Activated effector memory CD4-positive, alpha-beta T cell treated with Interleukin-2 at 50 U/mL for 16 hours (primary cell): ENCODE measurements at places on chromosomes 2 and 18.

DNA sequence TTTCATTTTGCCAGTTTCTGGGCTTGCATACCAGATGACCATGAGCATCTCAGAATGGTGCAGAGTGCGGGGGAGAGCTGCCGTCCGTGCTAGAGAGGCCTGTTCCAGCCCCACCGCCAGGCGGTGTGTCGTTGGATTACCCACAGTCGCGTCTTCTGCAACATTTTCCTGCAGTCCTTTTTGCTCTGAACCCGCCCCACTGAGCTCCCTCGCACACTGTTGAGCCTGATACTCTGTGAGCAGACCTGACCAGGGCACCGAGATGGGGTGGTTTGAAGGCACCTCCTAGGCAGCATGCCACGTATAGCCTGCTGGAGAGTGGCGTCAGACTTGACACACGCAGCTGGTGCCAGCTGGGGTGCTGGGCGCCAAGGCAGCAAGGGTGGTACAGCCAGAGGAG lies 18.1 kb downstream of the PPP1R7 start:
- DNase-seq = no peak

DNA sequence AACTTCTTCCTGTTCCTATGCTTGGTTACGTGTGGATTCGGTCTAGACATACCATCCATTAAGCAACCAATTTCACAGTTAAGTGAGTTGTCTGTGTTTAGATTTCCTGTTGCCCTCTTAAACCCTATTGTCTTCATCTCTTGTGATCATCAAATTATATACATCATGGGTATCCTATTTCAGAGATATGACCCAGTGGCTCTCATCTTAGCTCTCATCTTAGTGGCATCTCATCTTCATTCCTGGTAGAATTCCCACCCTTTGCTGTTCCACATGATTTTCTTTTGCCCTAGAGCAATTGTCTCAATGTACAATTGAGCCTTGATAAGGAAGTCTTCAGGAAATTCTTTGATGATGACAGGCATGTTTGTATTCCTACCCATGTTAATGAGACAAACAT lies 29.4 kb upstream of the FN1 start:
- no peak for DNase-seq

DNA sequence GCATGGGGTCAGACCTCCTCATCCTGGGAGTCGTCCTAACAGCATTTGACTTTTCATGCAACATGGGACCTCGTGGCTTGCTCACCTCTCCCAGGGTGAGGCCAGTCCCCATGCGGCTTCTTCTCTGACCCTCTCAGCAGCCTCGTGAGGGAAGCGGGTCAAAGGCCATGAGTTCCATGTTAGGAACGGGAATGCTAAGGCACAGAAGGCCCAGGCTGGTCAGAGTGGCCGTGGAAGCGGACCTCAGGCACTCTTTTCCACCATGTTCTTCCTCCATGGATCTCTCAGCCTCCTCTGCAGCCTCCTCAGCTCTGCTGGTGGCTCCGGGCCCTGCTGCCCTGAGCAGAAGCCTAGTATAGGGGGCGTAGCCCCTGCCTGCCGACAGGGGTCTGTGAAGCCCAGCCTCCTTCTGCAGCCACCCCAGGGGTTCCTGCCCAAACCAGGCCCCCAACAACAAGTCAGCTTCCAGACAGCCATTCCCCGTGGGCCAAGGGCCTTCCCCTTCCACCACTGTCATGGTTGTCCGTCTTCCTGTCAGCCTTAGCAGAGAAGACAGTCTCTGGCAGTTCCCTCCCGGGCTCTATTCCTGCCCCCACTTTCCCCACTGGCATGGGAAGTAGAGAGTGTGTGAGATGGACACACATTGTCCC lies 60.0 kb upstream of the OTOF start:
- no peak for DNase-seq

DNA sequence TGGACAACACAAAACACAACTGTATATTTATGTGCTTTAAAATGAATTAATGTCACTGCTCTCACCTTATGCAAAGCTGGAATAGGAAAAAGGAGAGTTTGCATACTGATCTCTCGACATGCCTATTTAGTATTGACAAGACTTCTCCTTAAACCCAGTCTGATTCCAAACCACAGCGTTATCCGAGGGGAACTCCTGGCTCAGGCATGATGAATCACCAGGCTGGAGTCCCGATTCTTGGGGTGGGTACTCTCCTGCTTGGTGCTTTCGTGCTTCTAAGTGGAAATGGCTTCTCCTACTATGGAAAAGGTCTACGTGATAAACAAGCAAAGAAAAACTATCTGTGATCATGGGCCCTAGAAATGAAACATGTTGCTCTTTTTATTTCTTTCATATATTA lies 88.9 kb upstream of the SLC35G4 start:
- DNase-seq = no peak

DNA sequence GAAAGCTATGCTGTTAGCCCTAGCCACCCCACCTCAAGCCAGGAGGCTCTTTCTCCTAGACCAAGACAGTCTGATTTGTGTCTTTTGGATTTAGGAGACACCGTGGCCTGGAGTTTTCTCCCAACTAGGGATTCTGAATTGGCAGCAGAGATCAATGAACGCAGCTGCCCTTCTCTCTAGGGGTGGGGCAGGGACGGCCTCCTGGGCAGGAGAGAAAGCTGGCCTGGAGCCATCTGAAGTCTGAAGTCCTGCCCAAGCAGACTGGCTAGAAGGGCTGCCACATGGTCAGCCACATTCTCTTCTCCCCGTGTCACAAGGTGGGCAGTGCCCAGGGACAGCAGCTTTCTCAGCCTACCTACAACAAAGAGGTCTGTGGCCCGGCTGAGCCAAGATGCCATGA lies 45.1 kb downstream of the PIEZO2 start:
- DNase-seq = no peak

- DNase-seq = no peak
Observed at GRCh38 chr18:9827793-9828505, 57.8 kb upstream of the TXNDC2 start.

- DNase-seq = no peak
Observed at GRCh38 chr2:19745318-19746136, 156.3 kb downstream of the TTC32 start.

- DNase-seq = no peak
Observed at GRCh38 chr2:61218817-61219170, 56.8 kb downstream of the C2orf74 start.

DNA sequence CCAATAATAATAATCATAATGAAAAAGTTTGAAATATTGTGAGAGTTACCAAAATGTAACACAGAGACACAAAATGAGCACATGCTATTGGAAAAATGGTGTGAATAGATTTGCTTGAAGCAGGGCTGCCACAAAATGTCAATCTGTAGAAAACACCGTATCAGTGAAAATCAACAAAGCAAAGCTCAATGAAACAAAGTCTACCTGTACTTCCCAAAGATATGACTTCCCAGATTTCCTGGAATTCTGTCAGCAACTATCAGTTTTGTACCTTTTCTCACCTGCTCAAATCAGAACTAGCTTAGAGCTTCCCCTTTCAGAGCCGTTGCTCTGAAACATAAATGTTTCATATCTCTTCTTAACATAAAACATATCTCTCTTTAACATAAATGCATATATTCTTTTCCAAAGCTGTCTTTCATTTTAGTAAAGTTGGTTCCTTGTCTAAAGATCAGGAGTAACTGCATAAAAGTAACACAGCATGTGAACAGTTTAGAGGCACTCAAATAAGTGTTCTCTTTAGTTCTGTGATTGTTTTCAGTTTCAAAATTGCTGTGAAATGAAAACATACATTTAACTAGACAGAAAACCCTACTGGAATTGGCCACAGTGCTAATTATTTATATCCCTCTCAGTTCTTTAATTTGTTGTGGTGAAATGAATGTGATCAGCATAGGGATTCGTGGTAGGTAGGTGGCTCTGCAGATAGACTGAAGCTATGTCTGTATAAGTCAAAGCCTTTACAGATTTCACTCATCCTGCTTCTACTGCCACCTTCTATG lies 262.5 kb downstream of the KCNJ3 start:
- DNase-seq = no peak

- no peak for DNase-seq
Observed at GRCh38 chr2:44934038-44934982, 7.2 kb upstream of the SIX3 start.

- no peak for DNase-seq
Observed at GRCh38 chr2:186460465-186460864, 25.6 kb upstream of the ZC3H15 start.

GRCh38 chr2:16239296-16239850 lies 299.0 kb downstream of the MYCN start:
- no peak for DNase-seq

DNA sequence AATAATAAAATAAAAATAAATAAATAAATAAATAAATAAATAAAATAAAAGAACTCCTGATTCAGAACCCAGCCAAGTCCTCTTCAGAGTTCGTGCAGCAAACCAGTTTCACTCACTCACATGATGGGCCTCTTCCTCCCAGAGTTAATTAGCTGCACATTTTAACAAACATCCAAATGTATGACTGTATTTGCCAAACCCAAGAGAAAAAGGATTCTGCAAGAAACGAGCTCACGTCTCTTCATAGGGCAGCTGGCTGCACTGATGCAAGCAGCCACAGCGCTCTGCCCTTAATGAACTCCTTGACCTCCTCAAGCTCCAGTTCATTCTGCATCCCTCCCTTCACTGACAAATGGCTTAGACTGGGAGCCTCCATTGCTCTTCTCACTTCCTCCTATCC lies 55.1 kb downstream of the MREG start:
- no peak for DNase-seq

DNA sequence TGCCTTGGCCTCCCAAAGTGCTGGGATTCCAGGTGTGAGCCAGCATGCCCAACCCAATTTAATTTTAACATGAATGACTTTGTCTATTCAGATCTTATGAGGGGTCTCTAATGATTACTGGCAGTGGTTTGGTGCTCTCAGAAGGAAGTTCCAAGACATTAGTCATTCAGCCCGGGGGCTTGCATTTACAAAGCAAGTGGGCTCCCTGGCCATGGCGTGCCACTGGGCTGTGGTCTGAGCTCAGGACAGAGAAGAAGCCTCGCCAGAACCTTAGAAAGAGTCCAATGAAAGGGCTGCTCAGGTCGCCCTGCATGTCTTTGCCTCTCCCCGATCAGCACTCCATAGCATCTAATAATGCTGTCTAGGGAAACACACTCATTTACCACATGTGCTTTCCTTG lies 182.6 kb upstream of the CHAC2 start:
- DNase-seq = no peak

GRCh38 chr2:19232312-19232711 lies 126.1 kb downstream of the OSR1 start:
- DNase-seq = no peak

DNA sequence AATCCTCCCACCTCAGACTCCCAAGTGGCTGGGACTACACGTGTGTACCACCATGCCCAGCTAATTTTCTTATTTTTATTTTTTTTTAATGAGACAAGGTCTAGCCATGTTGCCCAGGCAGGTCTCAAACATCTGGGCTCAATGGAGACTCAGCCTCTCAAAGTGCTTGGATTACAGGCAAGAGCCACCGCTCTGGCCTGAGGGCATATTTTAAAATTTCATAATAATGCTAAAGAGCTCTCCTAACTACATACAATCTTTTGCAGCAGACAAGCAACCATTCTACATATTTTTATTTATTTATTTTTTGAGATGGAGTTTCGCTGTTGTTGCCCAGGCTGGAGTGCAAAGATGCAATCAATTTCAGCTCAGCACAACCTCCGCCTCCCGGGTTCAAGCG lies 207.0 kb downstream of the RAB3GAP1 start:
- DNase-seq = no peak

DNA sequence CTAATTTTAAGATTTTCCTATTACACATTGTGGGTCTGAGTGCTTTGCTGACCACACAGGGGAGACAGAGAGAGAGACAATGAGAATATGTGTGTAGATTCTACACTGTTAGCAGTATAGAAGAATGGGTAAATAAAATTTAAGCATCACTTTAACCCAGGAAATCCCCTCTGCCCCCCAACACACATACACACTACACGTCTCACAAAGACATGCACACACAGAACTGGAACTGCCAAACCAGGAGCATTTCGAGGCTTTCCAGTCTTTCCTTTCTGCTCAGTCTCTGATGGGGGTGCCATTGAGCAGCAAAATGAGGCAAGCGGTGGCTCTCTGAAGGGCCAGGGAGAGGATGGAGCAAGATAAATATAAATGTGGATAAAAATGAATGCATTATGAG lies 2.5 kb downstream of the MERTK start:
- DNase-seq = no peak
